G401 (cell line): ENCODE measurements at places on chromosomes 4 and X. TPM values are rescaled to one million over a fixed set of nuclear protein-coding genes. Genes with fewer than 3 reads are reported as not detected.

DNA sequence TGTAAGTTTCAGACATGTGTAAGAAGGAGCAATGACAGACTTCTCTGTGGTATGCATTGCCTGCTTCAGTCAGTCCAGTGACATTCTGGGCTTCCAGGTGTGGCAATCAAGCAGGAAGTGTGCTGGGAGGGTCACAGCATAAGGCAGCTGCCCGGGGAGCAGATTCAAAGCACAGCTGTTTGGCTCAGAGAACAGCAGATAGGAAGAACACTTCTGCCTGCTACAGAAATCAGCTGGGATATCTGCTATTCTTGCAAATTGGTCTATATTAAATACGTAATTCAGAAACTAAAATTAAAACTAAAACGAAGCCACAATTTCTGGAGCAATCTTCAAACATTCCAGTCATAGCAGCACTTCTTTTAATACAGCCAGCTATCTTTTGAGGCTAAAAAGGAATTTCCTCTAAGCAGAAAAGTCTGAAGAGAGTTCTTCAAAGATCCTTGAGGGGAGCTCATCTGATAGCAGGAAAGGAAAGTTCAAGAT is 47.5 kb upstream of the GALNT7 start:
- no peak for DNase-seq

Gene ARMCX2
- total RNA-seq, result 28.1 and 43.6 TPM in 2 replicates

DNA sequence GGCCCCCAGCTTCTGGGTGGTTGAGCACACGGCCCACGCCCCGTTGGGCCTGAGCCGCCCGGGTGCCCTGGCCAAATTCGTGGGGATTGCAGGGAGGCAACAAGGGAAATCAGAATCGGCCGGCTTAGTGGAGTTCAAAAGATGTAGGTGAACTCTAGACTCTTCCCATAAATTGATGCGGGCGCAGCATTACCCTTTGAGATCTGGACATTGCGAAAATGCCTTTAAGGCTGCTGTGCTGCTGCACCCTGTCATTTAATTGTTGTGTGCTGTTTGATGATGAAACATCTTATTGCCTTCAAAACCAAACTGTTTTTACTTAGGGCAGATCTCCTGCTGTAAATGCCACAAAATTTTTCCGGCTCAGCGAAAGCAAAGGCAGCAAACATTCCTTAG is 409 bp upstream of the MPP1 start:
- DNase-seq, result no peak

GRCh38 chr4:188439641-188440311 is 300.5 kb downstream of the TRIML1 start:
- peak; percentile 11 for DNase-seq

GRCh38 chr4:93710101-93710846 is 118.3 kb upstream of the ATOH1 start:
- no peak for DNase-seq

DNA sequence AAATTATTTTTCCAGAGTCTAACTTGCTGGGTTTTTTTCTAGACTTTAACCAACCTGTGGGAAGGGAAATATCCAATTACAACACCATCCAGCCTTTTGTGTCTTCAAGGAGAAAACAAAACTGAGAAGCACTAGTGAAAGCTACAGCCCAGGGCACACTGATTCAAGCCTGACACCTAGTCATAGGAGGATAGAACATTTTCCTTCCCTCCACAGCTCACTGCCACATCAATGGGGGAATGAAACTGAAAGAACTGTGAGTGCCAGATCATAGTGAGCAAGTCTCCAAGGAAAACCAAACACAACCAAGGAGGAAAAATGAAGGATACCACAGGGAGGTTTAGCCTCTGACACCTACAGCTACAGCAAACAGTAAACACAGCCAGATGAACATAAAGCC is 43.3 kb upstream of the MAGEA8 start:
- DNase-seq, result no peak
